ENCODE measurements at places on chromosomes 6 and 20.

DNA sequence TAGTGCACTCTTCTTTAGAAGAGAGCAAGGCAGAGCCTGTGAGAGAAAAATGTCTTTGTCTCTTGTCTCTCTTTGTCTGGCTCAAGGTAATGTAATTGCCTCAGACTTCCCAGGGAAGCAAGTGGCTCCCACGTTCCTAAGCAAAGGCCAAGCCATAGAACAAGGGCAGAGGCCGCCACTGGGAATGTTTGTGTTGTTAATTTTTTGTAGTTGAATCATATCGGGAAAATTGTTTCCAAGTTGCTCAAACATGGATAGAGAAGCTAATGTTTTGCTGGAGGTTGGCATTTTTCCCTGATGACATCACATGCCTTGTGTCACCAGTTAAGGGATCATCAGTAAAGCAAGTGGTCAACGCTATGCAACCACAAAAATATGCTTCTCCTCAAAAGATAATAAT is 211.5 kb upstream of the FOXA2 start:
- DNase-seq, result no peak

DNA sequence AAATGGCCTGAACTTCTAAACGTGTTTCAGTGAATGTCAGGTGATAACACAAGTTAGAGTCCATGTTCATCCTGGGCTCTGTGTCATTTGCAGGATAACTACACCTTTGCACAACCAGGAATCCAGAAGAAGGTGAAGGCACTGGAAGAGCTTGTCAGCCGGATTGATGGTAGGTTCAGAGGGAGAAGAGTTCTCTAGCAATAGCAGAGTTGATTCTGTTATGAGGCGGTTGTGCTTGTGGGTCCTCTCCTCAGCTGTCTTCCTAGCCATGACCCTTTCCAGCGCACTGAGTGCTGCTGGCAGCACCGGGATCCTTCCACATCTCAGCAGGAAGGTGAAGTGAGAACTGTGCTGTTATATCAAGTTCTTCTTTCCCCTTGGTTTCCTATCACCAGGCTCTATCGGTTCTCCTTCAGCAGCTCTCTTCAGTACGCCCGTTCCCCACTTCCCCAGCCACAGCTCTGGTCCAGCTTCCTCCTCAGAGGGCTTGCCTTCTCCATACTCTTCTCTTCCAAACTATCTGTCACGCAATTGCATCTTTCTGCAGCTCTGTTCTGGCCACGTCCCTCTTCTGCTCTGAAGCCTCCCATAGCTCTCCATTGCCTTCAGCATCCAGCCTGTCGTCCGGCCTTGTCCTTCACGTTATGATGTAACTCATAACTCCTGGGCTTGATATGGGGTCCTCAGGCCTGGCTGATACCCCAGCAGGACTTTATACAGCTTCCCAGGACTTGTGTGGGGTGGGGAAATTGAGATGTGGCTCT is 39.9 kb upstream of the RNF8 start:
- DNase-seq, result no peak

DNA sequence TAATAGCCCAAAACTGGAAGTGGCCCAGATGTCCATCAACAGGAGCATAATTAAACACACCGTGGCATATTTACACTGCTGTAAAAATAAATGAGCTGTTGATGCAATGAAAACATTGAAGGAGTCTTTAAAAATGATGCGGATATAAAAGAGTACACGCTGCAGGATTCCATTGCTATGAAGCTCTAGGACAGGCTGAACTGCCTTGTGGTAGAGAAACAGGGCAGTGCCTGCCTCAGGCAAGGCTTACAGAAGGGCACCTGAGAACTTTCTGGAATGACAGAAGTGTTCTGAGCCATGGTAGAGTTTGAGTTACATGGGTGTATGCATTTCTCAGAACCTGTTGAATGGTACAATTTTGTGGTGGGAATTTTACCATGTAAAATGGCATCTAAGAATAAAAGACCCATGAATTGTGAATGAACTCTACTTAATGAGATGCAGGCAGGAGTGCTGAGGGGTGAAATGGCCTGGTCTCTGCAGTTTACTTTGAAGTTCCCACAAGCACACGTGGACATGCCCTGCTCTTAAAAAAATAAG is 45.3 kb upstream of the RIN2 start:
- no peak for DNase-seq

- no peak for DNase-seq
These were observed 63.5 kb upstream of the NEDD9 start for GRCh38 chr6:11295969-11296368.

DNA sequence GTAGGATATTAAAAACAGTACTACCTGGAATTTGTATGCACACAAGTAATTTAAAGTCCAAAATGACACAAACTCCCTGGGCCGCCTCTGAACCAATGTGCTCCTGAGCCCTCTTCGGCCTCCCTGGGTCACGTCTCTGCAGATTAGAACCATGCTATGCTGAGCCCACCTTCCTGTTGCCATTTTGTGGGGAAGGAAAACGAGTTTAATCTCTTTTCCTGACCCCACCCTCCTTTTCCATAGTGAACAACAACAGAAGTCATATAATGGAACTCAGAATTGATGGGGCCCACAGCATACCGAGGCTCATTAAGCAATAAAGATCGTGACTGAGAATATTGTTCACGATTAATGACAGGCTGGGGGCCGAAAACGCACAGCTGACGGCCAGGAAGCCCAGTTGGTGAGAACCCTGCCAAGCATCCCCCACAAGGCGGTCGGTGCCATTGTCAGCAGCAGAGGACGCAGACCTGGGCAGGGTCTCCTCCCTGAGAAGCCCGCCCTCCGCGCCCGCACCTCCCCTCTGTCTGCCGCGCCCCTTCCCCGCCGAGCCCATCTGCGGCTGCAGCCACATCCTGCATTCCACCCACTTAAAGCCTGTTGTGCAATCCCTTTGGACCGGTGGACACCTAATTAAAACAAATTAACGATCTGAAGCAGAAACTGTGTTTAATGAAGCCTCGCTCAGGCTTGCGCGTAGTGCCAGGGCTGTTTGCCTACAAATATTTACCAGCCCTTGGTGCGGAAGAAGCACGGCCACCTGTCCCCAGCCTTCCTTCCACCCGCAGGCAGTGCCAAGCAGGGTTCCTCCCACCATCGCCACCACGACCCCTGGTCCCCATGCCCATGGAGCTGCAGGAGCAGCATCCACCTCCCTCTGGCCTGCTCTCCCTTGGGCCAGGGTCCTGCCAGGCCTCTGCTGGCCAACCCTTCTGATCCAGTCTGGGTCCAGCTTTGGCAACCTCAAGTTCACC is 68.1 kb downstream of the DLL1 start:
- no peak for DNase-seq

GRCh38 chr6:100382767-100383195 is 81.9 kb downstream of the SIM1 start:
- no peak for DNase-seq

DNA sequence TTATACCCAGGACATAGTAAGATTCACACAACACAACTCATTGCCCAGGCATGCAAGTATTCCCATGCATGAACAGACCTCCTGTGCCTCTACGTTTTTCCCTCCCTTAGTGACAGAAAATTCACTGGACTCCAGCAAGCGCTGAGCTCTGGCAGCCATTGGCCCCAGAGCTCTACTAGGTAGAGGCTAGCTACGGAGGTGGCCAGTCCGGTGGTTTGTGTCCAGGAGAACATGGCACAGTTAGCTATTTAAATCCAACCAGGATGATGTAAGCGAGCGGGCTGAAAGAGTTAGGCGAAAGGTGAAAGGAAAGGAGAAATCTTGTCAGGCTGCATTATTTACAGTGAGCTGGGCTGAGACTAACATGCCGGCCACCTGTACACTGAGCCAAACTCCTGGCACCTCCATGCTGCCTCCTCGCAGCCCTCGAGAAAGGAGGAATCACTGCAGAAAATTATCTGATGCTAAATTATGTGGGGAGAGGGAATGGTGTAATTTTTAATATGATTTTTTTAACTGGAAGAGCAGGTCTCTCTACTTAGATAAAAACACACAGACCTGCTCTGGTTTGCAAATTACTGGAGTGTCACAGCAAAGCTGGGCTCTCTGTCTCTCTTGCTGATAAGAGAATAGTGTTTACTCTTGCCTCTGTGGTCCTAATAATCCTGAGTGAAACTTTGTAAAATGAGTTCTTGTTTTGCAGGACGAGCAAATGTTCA is 50.1 kb upstream of the ARMC2 start:
- DNase-seq, result no peak

- DNase-seq, result no peak
These were observed 469.9 kb upstream of the IRAK1BP1 start for GRCh38 chr6:78397499-78397898.

GRCh38 chr20:49973981-49974380 is 8.8 kb upstream of the SNAI1 start:
- DNase-seq, result no peak

DNA sequence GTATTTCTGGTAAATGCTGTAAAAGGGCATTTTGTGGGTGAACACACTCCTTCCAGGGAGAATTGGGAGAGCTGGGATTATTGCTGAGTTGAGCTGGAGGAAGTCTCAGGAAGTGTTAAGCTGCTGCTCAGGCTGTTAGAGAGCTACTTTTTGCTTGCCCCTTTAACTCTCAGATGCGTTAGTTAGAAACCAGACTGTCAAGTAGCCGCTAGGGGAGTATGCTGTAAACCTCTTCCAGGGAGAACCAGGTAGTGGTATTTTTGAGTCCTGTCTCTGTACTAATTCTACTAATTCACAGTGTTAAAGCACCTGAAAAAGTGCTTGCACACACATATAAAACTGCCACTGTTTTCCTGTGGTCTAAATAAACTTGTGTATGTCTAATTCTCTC is 6.6 kb upstream of the GFRAL start:
- no peak for DNase-seq

GRCh38 chr6:159919011-159919511 is 28.3 kb downstream of the MAS1 start:
- no peak for DNase-seq

- DNase-seq, result no peak
These were observed 111.2 kb upstream of the ZFP64 start for GRCh38 chr20:52302736-52303135.

DNA sequence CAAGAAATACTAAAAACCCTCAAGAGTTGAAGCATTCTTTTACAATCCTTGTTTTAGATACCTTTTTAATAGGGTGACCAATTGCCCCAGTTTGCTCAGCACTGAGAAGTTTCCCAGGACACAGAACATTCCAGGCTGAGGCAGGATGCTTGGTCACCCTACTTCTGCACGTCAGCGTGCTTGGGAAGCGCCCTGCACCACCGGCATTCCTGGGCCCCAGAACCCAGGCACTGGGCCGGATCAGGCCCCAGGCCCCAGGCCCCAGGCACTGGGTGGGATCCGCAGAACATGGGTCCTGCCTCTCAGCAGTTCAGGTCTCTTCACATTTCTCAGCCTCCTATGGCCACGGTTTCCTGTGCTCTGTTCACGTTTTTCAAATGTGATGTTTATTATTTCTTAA is 213.8 kb upstream of the QKI start:
- DNase-seq, result no peak

- DNase-seq, result no peak
These were observed 28.6 kb downstream of the RALY start for GRCh38 chr20:34022151-34022838.

DNA sequence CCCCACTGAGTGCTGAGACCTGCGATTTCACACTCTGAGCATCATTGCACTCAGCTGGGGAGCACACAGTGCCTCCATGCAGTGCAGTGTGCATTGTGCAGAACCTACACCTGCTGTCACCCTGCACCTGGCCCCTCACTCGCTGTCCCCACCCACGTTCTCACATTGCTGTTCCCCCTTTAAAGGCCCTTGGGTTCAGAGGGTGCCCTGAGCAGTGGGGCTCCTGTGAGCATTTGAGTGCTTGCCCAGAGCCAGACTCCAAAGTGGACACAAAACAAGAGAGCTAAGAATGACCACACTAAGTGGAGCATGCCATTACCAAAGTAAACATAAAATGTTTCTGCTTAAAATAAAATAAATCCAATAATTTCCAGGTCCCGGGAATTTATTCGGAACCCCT is 131.0 kb upstream of the CST7 start:
- no peak for DNase-seq

DNA sequence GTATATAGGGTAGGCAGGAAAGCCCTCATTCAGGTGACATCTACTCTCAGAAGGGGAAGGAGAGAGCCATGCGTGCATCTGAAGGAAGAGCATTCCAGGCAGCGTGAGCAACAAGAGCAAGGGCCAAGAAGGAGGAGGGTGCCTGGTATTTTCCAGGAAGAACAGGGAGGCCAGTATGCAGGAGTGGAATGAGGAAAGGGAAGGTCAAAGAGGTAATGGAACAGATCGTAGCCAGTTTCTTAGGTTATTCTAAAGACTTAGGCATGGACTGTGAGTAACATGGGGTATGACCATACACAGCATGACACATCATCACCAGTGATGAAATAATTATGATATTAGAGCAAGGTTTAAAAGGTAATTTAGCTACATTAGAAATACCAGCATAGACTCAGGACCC is 24.1 kb downstream of the ALDH8A1 start:
- DNase-seq, result no peak

DNA sequence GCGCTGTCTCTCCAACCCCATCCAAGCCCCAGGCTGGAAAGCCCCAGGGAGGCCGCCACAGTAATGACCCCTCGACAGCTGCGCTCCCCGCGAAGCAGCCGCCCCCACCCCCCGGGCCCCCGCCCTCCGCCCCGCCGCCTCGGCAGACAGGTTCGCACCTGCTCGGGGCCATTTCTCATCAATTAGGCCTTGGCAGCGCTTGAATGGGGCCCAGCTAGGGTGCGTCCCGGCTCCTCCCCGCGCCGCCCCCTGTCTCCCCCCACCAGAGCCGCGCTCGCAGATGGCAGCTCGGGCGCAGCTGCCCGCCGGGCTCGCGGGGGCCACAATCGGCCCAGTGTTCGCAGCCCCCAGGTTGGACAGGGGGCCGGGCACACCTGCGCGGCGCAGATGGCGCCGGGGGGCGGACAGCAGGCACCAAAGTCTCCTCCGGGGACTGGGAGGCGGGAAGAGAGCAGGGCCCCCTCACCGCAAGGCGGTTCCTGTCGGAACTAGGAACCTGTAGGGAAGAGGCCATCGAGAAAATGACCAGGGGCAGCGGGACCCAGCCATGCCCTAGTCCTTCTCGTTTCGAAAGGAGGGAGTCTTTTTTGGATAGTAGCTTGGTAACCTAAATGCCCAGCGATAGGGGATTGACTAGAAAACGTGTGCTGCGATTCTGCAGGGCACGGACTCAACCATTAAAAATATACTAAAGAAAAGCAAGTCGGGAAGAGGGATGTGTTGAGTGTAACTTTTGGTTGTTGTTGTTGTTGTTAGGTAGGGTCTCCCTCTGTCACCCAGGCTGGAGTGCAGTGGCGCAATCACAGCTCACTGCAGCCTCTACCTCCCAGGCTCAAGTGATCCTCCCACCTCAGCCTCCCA is 83.2 kb upstream of the EYA2 start:
- DNase-seq, result no peak

- DNase-seq, result no peak
These were observed 91.8 kb downstream of the ASXL1 start for GRCh38 chr20:32449890-32450401.

GRCh38 chr20:38674092-38674764 is 50.1 kb upstream of the SLC32A1 start:
- no peak for DNase-seq

DNA sequence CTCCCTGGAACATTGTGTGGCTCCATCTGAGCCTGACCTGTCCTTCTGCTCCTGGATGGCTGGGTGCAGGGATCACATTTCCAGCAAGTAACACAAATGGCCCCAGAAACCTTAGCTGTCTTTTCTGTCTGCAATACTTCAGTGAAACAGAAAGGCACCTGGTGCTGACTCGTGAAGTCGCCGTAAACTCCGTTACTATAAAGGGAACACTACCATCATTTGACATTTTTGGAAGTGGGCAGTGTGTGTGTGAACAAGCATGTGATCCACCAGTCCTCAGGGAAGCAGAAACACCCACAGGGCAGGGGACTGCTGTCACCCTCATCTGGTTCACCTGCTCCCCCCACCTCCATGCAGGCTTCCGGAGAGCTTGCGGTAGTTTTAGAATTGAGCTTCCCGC is 23.9 kb downstream of the SERPINB6 start:
- DNase-seq, result no peak

GRCh38 chr20:37987602-37988290 is 45.5 kb downstream of the TTI1 start:
- no peak for DNase-seq

All from activated CD4-positive, CD25-positive, alpha-beta regulatory T cell treated with anti-CD3 and anti-CD28 coated beads, Interleukin-2, amount 50 U/mL, for 16 hours (primary cell).